ENCODE measurements at places on chromosomes 5 and 9.

DNA sequence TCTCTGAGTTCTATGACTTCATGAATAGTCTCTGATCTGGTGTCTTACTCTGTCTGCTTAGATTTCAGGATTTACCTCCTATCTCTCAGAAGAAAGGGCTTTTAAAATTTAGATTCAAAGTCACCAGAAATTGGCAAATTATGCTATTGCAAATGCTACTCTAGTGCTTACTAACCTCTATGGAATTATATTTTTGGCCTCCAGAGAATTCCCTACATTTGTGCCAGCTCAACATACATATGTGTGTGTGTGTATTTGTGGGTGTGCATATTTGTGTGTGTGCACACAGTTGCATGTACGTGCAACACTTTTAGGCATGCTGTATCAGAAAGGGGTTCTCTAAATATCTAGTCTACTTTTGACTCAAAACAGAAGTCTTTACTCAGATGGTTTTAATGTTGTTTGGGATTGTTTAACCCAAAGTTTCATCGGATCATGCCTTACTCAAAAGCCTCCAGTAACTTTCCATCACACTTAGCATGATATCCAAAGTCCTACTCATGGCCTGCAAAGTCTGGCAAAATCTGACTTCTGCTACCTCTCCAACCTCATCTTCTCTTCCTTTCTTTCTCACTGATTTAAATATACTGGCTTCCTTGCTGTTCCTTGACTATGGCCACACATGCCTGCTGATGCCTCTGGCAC lies 147.6 kb upstream of the NR3C1 start:
- DNase-seq, result peak; percentile 10

GRCh38 chr5:160537116-160537515 lies 115.5 kb downstream of the PTTG1 start:
- DNase-seq, result no peak

DNA sequence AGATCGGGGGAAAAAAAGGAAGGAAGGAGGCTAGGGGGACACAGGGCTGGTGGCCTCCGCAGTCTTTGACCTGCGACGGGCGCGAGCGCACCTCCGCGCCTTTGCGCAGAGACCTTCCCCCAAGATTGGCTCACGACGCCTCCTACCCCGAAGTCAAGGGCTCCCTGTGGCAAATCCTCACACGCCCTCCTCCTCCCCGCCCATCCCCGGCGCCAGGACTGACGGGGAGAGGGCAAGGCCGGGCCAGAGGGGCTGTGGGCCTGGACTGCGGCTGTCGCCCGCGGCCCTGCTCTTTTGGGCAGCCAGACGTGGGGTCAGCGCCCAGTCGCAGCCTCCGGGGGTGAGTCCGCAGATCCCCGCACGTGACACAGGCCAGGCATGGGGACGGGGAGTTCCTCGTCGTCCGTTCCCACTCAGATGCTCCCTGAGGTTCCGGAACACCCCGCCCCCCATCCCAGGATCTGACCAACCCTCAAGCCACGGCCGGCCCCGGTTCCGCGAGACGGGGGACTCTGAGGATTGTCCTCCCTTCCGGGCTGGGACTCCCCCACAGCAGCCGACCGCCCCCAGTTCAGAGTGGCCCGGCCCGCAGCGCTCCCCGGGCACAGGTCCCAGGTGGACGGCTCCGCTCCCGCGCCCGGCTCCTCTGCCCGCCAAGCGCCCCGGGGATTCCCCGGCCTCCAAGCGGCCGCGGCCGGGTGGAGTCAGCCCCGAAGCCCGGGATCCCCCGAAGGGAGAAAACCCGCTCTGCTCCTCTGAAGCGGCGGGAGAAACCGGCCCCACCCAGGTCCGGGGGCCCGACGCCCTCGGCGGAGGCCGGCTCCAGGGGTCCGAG lies 543 bp upstream of the ANKRD33B start:
- peak; percentile 44 for DNase-seq

DNA sequence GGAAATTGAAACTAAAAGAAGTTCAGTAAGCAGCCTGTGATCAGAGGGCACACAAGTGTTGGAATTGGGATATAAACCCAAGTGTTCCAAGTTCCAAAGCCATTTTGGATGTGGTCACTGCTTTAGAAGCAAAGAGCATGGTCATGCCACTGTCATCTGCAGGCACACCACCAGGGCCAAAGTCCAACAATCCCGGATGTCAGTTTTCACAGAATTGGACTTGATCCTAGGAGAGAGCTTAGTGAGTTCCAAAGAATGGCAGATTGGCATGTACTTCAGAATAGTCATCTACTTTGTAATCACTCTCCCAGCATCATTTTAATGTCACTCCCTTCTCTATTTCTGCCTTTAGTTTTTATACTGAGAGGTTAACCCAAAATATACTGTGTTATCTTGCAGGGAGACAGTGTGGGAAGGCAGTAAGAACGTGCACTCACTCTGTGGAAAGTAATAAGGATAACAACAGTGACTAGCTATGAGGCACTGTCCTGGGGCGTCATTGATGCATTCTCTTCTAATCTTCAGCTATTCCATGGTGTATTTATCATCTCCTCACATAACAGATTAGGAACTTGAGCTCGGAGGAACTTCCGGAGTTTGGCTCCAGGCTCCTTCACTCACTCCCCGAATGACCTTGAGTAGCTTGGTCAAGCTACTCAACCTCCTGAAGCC lies 388.0 kb downstream of the ACTL7B start:
- peak; percentile 62 for DNase-seq

DNA sequence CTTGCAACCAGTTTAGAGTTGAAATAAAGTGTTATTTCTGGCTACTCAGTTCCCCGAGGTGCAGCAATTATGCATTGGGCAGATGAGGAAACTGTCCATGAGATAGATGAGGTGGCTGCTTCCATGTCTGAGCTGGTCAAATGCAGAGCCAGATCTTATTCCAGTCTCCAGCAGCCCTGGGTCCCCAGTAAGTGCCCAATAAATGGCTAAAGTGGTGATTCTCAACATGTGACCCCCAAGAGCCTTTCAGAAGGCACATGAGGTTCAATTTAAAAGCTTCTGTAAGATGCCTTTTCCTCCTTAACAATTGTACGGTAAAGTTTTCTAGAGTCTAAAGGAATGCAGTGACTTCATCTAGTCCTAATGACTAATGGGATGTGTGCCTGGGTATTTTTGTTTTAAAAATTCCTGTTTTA lies 17.5 kb downstream of the ATOX1 start:
- peak; percentile 60 for DNase-seq

- DNase-seq, result no peak
These were observed 335.3 kb upstream of the ACTBL2 start for GRCh38 chr5:57817924-57818323.

GRCh38 chr9:69273161-69273560 lies 51.9 kb upstream of the ENTREP1 start:
- DNase-seq, result no peak

GRCh38 chr5:175652741-175653663 lies 4.9 kb upstream of the HRH2 start:
- DNase-seq, result no peak

- DNase-seq, result no peak
These were observed 159.2 kb downstream of the SNCAIP start for GRCh38 chr5:122471031-122471751.

DNA sequence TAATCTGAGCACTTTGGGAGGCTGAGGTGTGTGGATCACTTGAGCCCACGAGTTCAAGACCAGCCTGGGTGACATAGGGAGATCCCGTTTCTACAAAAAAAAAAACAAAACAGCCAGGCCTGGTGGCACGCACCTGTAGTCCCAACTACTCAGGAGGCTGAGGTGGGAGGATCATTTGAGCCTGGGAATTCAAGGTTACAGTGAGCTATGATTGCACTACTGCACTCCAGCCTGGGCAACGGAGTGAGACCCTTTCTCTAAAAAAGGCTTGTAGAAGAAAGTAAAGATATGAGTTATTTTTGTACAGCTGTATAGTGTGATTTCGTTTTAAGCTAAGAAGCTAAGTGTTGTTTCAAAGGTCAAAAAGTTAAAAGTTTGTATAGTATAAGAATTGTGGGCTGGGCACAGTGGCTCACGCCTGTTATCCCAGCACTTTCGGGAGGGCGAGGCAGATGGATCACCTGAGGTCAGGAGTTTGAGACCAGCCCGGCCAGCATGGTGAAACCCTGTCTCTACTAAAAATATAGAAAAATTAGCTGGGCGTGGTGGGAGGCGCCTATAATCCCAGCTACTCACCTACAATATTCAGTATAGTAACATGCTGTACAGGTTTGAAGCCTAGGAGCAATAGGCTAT lies 18.8 kb downstream of the UBE2R2 start:
- DNase-seq, result no peak

DNA sequence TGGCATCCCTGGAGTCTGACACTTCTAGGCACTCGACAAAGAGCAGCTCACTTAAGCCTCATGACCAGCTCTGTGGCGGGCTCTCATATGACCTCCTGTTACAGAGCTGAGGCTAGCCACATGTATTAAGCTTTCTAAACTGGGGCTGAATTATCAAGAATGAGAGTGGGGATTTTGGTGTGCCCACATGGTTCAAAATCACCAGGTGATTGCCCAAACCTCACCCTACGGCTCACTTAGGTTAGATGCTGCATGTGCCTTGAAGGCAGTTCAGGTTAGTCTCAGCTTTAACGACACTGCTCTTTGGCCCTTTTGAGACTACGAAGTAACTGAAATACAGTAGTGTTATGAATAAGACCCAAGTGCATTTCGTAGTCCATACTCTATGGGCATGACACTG lies 39.4 kb upstream of the SMIM32 start:
- DNase-seq, result no peak

DNA sequence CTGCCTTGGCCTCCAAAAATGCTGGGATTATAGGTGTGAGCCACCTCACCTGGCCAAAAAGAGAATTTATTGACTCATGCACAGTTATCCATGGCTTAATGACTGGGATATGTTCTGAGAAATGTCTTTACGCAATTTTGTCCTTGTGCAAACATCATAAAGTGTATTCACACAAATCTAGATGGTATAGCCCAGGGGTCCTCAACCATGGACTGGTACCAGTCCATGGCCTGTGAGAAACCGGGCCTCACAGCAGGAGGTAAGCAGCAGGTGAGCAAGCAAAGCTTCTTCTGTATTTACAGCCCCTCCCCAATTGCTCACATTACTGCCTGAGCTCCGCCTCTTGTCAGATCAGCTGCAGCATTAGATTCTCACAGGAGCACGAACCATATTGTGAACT lies 12.4 kb upstream of the SIL1 start:
- DNase-seq, result no peak

- DNase-seq, result no peak
These were observed 42.1 kb downstream of the SEC61B start for GRCh38 chr9:99264070-99264680.

GRCh38 chr5:168432903-168433302 lies 53.4 kb upstream of the RARS1 start:
- no peak for DNase-seq

- DNase-seq, result peak; percentile 22
These were observed 689.4 kb upstream of the WWC1 start for GRCh38 chr5:167602067-167602466.

DNA sequence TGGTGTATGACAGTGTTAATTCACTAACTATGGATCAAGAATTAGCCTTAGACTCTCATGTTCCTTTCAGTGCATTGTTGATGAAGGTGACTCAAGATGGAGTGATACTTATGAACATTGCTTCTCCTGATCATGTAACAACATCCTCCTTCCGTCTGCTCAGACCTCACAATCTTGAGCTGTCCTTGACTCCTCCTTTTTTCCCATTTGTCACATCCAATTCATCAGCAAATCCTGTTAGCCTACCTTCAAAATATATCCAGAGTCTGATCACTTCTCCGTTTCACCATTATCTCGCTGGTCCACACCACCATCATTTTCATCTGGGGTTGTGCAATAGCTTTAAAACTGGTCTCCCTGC lies 9.2 kb upstream of the SEMA6A start:
- DNase-seq, result no peak

DNA sequence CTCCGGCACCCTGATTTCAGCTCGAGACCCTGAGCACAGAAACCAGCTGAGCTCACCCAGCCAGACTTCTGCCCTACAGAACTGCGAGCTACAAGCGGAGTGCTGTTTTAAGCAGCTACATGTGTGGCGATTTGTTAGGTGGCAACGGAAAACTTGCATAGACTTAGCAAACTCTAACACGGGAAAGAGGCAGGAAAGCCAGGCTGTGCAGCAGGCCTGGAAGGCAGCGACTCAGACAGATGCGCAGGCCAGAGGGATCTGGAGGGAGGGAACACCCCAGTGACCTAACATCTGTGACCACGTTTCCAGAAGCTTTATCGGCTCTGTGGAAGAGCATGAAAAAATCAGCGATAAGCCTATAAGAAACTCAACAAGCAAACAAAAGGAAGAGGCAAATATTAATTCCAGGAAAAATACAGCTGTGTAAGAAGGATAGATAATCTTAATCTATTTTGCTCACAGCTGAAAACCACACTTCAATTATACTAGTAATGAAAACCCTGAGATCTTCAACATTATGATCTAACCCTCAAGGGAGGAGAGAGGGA lies 11.0 kb downstream of the UBAC1 start:
- DNase-seq, result no peak

DNA sequence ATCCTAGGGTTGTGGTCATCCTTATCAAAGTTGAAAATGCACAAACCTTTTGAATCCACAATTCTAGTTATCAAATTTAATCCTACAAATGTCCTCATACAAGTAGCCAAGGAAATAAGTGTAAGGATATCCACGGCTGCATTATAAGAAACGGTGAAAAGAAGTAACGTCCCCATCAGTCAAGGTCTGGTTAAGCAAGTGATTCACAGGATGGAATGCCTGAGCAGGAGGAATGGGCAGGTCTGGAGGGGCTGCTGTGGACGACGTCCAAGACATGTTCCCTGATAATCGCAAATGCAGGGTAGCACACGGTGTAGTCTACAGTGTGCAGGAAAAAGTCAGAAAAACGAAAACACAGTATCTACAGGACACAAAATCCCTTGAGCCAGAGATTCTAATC lies 118.6 kb downstream of the ADAMTS2 start:
- no peak for DNase-seq

DNA sequence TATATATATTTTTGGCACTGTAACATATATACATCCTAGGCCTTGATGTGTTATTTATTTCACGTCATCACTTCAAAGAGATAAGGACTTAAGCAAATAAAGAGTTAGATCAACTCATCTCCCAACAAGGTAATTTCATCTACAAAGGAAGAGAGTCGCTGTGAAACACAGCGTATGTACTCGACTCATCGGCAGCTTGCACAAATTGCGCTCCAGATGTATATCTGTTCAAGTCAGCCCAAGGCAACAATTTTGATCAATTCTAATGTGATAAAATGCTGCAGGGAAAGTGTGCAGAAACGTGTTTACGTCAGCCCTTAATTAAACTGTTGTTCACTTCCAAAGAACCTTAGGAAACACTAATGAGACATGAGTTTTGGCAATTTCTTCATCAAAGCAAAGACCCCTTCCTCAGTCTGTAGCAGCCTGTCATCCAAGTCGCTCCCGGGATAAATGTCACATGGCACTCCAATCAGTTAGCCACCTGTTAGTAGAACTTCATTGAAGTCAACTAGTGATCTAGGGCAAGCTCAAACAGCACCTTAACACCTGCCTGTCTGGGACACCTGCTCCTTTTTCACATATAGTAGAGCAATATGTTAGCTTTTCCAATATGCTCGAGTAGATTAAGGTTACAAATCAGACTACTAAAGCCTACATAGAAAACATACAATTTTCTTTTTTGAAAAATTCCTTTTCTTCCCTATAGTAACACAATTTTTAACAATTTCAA lies 182.4 kb downstream of the NFIB start:
- no peak for DNase-seq

Measured in AG08395 (cell line).